Endothelial cell of umbilical vein (primary cell): ENCODE measurements at places on chromosomes 5 and 9. TPM values are rescaled to one million over a fixed set of nuclear protein-coding genes. Genes with fewer than 3 reads are reported as not detected.
A peak's percentile ranks its signal among the peaks of the same experiment; 100 is the strongest.

Gene NAIP
- total RNA-seq, result 6.7 and 7.3 TPM in 2 replicates

Gene SV2C
- 0.07 TPM in 1 of 2 replicates, not detected in the other for total RNA-seq

Gene PCDHB12
- total RNA-seq, result 0.18 and 0.20 TPM in 2 replicates

Gene TMEM8B
- total RNA-seq, result 2.5 and 2.9 TPM in 2 replicates

Gene TPM2
- total RNA-seq, result 257 and 279 TPM in 2 replicates

Gene CWC27
- 23.8 and 25.2 TPM in 2 replicates for total RNA-seq

Gene TMC1
- total RNA-seq, result 0.48 and 1.5 TPM in 2 replicates

Gene SLIT3
- total RNA-seq, result 0.02 and 1.0 TPM in 2 replicates

Gene CKS2
- 149 and 153 TPM in 2 replicates for total RNA-seq

Gene PCDHB6
- not detected in 2 replicates for total RNA-seq

Gene DBH
- total RNA-seq, result not detected in 2 replicates

Gene ANKRD34B
- not detected in 2 replicates for total RNA-seq

Gene TAL2
- not detected in 2 replicates for total RNA-seq

Gene PCDHB3
- not detected in 2 replicates for total RNA-seq

DNA sequence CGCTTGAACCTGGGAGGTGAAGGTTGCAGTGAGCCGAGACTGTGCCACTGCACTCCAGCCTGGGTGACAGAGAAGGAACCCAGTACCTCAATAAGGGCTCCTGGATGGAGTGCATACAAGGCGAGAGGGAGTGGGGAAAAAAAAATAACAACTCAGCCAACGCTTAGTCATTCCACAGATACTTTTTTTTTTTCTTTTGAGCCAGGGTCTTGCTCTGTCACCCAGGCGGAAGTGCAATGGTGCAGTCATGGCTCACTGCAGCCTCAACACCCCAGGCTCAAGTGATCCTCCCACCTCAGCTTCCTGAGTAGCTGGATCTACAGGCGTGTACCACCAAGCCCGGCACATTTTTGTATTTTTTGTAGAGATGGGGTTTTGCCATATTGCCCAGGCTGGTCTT, 59.5 kb upstream of the GGTA1 start:
- DNase-seq, result no peak

- no peak for DNase-seq
Observed at GRCh38 chr5:148996270-148996669, 66.6 kb downstream of the SH3TC2 start.

DNA sequence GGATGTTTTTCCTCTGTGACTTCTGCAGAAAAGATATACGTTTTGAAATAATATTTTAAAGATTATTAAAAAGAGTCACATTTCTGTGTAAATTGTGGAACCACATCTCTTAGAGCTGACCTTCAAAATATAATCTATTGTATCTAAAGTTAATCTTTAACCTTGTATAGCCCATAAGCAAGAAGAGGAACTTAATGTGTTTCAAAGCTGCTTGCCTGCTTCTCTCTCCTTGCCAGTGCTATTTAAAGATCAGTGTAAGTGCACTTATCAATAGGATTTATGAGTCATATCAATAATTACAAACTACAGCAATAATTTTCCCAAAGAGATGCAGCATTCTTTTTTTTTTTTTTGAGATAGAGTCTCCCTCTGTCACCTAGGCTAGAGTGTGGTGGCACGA, 29.4 kb upstream of the GDA start:
- DNase-seq, result no peak

DNA sequence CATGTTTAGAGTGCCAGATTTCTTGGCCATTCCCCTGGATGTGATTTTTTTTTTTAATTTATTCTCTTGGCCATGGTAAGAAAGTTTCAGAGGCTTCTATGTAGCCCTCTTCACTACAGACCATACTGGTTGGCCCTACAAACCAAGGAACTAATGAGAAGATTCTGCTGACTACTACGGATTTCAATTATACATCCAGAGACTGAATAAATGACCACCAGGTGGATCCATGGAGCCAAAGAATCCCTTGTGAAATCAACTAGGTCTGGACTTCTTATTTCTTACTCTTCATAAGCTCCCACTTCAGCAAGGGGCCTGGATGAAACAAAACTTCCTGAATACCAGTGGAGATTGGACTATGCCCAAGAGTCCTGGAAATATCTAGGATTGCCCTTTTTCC, 27.6 kb downstream of the ZNF622 start:
- DNase-seq, result peak; percentile 11

GRCh38 chr9:81191222-81191621, 498.1 kb downstream of the TLE1 start:
- DNase-seq, result no peak

DNA sequence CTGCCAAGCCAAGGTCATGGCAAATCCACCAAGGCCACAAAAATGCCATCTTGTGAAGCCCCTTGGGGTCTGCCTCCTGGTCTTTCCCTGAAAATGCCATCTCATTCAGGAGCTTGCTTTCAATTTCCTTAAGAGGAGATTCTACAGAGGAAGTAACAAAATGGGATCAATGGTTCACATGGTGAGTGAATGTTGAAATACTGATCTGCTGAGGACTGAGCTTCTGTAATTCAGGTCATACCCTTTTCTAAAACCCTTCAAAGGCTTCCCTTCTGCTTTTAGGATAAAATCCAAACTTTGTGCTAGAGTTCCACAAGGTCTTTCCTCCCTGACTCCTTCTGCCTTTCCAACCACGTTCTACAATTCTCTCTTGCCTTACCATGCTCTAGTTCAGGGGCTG, 24.7 kb upstream of the NR3C1 start:
- no peak for DNase-seq

- DNase-seq, result no peak
Observed at GRCh38 chr5:38709678-38710306, 136.0 kb upstream of the OSMR start.

DNA sequence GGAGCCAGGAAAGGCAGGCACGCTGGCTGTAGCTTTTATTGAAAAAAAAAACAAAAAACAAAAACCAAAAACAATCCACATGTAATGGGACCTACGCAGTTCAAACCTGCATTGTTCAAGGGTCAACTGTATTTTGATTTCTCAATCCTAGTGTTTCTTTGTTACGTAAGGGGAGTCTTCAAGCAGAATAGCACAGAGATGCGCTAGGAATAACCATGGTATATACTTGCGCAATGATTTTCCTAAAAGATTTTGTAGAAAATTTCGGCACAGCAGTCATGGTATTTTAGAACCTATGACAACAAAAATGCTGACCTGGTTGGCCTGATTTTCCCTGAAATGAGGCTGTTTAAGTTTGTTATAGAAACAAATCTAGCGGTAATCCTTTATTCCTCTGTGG, 1110.5 kb upstream of the WWC1 start:
- no peak for DNase-seq

DNA sequence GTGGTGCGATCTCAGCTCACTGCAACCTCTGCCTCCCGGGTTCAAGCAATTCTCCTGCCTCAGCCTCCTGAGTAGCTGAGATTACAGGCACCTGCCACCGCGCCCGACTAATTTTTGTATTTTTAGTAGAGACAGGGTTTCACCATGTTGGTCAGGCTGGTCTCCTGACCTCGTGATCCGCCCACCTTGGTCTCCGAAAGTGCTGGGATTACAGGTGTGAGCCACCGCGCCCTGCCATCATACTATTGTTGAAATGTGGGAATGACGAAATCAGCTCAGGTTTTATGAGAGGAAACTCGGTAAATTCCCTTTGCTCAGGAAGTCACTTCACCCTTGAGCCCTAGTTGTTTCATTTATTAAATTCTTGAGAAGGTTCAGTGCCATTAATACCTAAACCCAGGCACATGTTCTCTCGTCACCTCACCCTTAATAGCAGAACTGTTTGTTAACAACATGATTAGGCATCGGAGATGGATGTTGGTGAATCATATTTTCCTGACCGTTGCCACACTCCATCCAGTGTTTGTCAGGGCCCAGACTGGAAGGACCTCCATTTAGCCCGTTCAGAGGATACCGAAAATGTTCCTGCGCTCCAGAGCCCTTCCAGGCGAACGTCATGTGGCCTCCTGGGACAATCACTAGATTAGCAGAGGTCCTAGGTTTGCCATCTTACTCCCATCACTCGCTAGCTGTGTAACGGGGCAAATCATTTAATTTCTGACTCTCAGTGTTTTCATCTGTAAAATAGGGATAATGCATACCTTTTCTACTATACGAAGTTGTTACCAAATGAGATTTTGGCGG, 20.0 kb upstream of the CREBRF start:
- DNase-seq, result peak; percentile 36

GRCh38 chr5:177390363-177391300, 6.4 kb downstream of the SLC34A1 start:
- peak; percentile 88 for DNase-seq

GRCh38 chr5:16482891-16483290, 17.3 kb upstream of the ZNF622 start:
- DNase-seq, result no peak

- DNase-seq, result peak; percentile 80
Observed at GRCh38 chr9:99433555-99433954, 211.5 kb downstream of the SEC61B start.

DNA sequence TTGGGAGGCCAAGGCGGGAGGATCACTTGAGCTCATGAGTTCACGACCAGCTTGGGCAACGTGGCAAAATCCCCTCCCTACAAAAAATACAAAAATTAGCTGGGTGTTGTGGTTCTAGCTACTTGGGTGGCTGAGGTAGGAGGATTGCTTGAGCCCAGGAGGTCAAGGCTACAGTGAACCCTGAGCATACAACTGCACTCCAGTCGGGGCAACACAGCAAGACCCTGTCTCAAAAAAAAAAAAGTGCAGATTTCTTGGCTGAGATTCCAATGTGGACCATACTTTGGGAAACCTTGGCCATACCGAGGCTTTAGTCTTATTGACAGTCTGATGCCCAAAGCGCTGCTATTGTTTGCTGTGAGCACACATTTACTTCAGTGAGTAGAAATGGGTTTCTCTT, 113.6 kb upstream of the CLINT1 start:
- no peak for DNase-seq

DNA sequence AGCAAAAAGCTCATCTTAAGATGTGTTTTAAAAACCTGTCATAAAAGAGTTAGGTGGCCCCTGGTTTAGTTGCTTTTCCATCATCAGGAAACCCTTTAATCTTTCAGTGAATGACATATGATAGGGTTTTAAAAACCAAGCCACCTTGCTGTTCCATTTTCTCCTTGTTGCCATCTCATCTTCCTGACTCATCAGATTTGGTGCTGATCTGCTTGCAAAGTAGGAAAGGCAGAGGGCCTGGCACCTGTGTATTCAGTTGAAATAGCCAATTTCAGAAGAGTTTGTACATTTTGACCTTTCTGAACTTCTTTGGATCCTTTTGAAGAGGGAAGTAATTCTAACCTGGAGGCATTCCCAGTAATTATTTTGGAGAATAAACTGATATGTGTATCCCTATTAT, 272.7 kb downstream of the CD180 start:
- no peak for DNase-seq

DNA sequence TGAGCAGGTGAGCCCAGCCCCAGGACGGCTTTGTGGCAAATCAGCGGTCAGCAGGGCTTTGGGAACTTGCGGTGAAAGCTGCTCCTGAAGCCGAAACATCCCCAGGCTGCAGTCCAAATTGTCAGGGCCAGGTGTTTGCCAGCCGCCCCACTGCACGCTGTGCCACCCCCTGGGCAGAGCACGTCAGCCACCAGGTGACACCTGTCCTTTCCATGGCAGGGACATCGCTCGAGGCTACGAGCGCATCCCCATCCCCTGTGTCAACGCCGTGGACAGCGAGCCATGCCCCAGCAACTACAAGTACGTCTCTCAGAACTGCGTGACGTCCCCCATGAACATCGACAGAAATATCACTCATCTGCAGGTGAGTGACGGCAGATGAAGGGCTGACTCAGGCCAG, 64.4 kb upstream of the CACNA1B start:
- DNase-seq, result no peak

GRCh38 chr5:170038241-170038640, 57.9 kb upstream of the INSYN2B start:
- no peak for DNase-seq

DNA sequence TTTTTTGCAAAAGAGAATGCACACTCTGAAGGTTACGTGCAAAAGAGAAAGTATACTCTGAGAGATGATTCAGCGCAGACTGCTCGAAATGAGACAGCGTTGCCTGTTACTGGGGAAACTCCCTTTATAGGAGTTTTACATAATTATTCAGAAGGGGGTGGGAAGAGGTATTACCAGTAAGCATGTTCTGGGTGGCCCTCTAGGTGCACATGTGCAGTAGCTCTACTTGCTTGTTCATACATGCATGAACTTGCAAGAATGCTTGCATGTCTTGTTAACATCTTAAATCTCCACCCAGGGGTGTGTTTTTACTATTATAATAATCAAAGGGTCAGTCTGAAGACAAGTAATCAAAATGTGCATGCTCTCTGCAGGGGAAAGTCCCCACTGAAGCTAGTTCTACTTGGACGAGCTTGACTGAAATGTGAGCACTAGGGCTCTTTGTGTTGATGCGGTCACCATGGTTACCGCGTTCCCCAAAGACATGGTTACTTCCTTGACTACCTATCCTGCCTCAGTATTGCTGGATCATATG, 75.5 kb downstream of the SGCD start:
- DNase-seq, result no peak

DNA sequence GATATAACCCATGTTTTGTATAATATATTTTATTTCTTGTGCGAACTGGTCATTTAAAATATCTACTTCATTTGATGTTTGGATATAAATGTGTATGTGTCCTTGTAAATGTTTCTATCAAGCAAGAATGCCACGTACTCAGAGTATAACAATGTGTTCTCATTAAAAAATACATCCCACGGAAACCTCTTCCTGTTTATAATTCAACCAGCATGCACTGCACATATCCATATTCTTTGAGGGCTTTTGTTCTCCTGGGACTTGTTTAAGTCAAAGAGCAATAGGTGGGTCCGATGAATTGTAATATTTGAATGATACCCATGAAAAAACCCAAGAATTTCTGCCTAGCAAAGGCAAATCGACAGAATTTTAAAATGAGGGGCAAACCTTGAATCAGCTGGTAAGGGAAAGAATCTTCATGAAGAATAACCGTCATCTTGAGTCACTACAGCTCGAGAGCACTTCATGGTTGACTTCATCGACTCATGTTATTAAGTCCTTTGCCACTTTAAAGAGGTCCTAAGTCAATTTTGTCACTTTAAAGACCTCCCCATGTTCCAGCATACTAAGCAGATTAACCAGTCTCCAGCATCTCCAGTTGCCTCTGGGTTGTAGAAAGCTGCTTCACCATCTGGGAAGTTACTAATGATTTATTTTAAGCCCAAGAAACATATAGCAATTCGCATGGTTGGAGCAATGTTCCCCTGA, 80.6 kb downstream of the NPR3 start:
- DNase-seq, result no peak

- no peak for DNase-seq
Observed at GRCh38 chr5:885127-885442, 7.5 kb downstream of the BRD9 start.

GRCh38 chr9:117247266-117247665, 167.6 kb downstream of the ASTN2 start:
- no peak for DNase-seq

DNA sequence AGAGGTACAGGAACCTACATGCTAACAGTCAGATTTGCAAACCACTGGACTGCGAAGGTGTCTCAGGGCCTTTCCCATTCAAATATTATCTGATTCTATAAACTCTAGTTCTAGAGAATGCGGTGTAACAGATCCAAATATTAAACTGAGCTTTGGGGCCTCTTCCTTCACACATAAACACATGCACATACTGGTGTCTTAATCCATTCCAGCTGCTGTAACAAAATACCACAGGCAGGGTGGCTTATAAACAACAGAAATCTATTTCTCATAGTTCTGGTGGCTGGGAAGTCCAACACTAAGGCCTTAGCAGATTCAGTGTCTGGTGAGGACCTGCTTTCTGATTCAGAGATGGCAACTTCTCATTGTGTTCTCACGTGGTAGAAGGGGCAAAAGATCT, 30.2 kb downstream of the RETREG1 start:
- no peak for DNase-seq

GRCh38 chr9:126337729-126338372, 11.2 kb downstream of the MVB12B start:
- no peak for DNase-seq
